Karpas-422 (cell line): ENCODE measurements at places on chromosomes 13 and 19.

- peak; percentile 71 for DNase-seq
Measured at GRCh38 chr19:1746401-1747284, 6.7 kb upstream of the ONECUT3 start.

DNA sequence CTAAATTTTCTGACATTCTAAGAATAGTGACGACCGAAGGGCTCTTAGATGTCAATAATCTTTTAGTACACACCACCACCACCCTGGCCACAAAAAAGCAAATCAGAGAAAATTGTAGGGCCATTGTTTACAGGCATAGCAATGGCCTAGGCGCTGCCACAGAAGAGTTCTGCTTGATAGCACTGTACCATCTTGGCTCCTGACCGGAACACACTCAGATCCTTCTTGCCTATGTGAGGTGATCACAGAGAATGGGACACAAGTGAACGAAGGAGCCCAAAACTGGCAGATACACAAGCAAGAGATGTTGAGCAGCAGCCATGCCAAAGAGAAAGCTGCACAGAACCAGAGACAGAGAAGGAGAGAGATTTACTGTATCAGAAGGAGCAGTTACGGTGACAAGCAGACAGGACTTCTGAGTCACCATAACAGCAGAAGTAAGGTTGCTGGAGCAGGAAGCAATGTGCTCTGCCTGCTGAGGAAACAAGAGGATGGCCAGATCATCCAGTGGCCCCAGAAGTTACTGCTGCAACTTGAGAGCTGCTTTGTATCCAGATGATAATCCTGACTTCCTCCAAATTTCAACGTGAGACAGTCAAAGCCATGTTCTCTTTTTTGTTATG is 105.2 kb downstream of the SLITRK6 start:
- DNase-seq: peak; percentile 61

GRCh38 chr13:45086484-45086883 is 33.8 kb upstream of the GTF2F2 start:
- DNase-seq: no peak

DNA sequence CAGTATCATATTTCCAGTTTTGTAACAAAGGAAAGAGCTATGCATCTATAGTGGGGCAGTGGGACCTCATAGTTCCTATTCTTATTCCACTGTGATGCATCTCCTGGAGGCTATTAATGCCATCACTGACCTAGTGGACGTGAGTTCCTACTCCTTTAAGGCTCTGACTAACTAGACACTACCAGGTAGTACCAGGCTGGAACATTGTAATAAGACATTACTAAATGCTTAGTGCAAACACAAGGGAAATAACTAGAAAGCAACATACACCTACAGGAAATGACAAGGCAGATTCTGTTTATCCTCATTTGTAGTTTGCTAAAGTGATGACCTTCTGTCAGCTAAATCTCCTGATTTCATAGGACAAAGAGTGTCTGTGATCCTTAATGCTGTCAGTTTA is 192.5 kb downstream of the POSTN start:
- no peak for DNase-seq

GRCh38 chr13:19781526-19781925 is 1.2 kb downstream of the PSPC1 start:
- peak; percentile 44 for DNase-seq

DNA sequence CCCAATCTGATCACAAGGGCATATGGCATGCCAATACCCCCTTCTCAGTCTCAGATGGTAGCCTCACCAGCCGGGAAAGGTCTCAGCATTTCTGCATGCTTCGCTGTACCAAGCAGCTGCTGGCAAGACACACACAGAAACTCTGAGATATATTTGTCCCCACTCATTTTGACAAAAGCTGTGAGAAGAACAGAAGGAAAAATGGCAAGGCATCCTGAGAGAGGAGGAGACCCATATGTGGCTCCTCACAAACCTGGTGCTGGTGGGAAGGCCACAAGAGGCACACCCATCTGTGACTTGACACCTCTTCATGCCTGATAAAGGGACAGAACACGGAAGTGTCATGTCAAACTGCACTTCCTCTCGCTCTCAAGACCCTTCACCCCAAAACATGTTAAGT is 36.7 kb upstream of the DOCK9 start:
- DNase-seq: no peak

GRCh38 chr19:30064771-30065494 is 122.9 kb downstream of the URI1 start:
- DNase-seq: no peak

DNA sequence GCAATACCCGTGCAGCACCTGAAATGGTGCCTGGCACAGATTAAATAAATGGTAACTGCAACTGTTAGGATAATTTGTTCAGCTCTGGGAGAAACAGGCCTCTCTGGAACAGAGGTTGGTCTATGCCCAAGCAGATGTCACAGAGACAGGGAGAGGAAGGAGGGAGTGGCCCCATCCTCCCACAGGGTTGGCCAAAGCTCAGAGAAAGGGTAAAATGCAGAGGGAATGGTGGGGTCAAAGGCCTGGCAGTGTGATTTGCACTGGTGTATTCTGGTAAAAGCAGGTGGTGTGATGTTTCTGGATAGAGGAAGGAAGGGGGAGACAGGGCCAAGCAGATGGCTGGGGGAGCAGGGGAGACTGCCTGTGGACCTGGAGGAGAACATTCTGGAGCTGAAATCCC is 9.4 kb downstream of the ZSCAN22 start:
- no peak for DNase-seq

DNA sequence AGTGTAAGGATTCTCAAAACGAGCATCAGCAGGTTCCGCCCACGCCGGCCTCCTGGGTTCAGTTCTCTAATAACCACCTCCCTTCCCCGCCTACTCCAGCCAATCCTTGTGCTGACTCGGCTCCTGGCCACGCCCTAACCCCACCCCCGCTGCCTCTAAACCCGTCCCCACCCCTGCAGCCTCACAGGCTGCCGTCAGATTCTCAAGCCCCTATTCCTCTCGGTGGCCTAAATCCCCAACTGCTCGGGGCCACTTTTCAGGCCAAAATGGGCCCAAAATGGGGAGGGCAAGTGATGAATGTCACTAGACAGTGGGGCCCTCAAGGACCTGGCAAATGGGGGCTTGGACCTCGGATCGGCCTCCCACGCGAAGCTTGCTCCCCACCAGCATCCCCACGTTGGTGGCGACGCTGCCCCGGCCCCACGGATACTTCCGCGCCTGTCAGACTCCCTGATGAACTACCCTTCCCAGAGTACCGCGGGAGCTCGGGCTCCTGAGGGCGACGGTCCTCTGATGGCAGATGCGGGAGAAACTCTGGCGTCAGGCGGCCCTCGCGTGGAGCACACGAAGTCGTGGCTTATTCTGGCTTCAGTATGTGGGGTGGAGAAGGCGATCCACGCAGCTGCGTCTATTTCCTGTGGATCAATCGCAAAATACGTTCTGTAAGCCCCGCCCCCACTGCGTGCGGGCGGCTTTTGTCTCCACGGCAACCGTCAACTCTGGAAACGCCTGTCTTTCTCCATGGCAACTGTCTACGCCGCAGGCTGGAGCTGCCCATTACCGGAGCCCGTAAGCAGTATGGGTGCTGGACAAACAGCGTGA is 24.8 kb downstream of the ZNF473 start:
- peak; percentile 87 for DNase-seq

GRCh38 chr19:55622242-55622969 is 2.0 kb downstream of the ZNF784 start:
- no peak for DNase-seq

- DNase-seq: peak; percentile 76
Measured at GRCh38 chr13:65638572-65639168, 1591.5 kb downstream of the PCDH9 start.

- DNase-seq: no peak
Measured at GRCh38 chr13:51269039-51269438, 46.8 kb downstream of the FAM124A start.

GRCh38 chr19:12453495-12453894 is 12.7 kb upstream of the ZNF443 start:
- no peak for DNase-seq

- no peak for DNase-seq
Measured at GRCh38 chr13:31684466-31684865, 54.9 kb upstream of the RXFP2 start.

- no peak for DNase-seq
Measured at GRCh38 chr13:113559061-113559460, 25.5 kb upstream of the TFDP1 start.

DNA sequence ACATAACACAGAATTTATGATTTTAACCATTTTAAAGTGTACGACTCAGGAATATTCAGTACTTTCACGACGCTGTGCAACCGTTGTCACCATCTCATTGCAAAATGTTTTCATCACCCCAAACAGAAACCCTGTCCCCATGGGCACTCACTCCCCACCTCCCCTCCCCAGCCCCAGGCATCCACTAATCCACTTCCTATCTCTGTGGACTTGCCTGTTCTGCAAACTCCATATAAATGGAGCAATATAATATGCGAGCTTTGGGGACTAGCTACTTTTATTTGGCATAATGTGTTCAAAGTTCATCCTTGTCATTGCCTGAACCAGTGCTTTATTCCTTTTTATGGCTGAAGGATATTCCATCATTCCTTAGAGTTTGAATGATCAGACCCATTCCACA is 7.3 kb upstream of the INSR start:
- DNase-seq: no peak

DNA sequence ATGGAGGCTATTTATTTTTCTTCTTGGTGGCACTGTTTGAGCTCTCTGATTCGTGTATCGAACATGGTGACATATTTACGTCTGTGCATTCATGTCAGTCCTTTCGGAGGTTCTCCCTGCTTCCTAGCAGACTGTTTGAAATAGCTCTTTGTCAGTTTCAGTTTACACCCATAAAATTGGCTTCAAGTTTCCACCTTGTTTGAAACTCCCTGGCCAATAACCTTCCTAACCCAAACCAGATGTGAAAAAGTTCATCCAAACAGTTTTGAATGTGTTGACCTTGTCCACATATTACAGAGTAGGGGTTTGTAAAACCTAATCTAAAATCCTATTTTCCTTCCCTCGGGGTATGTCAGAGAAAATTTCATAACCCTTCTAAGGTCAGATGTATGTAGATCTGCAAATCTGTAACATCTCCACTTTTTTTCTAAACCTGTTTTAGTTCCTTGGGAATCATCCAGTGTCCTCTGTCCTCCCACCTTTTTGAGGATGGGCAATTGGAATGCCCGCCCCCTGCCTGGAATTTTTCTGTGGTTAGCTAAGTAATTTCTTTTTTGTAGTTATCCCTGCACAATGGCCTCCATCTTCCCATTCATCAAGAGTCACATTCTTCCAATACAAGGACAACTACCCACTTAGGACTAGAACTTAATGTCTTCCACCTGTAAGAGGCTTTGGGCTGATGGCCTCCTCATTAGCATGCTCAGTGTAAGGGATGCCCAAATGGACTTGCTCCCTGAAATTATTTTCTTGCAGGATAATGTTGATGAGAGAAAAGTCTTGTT is 499.8 kb downstream of the GPC6 start:
- no peak for DNase-seq

DNA sequence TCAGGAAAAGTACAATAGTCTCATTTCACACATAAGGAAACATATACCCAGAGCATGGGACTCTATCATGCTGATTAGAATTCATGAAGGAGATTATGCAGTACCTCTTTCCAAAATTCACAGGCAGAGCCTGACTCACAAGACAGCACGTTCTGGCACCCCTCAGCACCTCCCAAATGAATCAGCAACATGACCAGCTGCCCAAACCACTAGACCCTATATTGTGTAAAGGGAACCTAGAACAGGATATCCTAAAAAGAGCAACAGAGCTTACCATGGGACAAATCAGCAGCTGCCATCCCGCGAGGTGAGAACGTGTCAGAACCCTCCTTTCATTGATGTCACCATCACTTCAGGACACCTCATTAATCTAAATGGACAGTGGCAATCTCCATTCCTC is 2.5 kb downstream of the ZNF426 start:
- DNase-seq: no peak

- no peak for DNase-seq
Measured at GRCh38 chr13:41720839-41721561, 239.9 kb downstream of the VWA8 start.

- no peak for DNase-seq
Measured at GRCh38 chr13:88189728-88190127, 518.6 kb downstream of the SLITRK5 start.

DNA sequence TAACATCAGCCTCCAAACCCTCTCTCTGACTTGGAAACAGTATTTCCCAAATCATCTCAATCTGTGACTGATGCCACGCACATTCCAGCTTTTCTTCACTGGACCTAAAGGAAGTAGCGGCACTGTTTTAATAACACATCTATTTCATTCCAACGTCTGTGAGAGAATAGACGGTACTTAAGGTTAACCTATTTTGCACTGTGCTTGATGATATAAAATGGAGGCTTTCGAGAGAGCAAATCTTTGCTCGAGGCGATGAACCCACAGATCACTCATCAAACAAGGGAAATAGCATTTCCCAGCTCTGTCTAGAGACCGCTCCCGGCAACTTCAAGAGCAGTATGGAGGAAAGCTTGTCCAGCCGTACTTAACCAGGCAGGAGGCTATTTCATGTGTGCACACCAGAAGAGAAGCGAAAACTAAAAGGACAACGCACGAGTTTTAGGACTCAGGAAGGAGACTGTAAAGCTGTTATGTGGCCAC is 2.9 kb downstream of the UBL3 start:
- DNase-seq: no peak

DNA sequence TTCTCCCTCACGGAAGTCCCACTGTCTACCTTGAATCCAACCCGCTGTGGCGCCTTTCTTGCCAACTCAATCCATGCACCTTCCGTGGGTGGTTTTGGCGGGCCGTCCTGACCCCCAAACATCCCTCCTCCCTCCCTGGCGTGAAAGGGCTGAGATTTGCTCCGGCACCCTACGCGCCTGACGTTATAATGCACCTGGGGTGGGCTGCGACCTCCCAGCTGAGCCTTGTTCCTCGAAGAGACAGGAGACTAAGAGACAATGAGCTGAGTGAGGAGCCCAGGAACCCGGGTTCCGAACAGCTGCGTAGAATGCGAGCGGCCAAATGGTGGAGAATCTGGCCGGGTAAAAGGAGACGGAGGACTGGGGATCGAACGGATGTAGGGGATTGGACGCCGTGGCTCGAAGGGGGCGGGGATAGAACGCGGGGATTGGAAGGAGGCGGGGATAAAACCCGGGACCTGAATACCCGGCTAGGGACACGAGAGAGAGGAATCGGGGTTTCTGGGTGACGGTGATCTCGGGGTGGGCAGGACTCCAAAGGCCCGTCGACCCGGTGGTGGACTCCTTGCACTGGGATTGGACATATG is at the start of gene CPT1C:
CPT1C (plus strand) TSS at position 461 of the 587 bp plus-strand sequence. CDS start 1,137 bp downstream, outside the sequence.
- DNase-seq: peak; percentile 55

- no peak for DNase-seq
Measured at GRCh38 chr19:2997720-2998119, 20.4 kb downstream of the TLE6 start.
